ENCODE measurements at places on chromosomes 13 and 19. TPM values are rescaled to one million over a fixed set of nuclear protein-coding genes. Genes with fewer than 3 reads are reported as not detected.

DNA sequence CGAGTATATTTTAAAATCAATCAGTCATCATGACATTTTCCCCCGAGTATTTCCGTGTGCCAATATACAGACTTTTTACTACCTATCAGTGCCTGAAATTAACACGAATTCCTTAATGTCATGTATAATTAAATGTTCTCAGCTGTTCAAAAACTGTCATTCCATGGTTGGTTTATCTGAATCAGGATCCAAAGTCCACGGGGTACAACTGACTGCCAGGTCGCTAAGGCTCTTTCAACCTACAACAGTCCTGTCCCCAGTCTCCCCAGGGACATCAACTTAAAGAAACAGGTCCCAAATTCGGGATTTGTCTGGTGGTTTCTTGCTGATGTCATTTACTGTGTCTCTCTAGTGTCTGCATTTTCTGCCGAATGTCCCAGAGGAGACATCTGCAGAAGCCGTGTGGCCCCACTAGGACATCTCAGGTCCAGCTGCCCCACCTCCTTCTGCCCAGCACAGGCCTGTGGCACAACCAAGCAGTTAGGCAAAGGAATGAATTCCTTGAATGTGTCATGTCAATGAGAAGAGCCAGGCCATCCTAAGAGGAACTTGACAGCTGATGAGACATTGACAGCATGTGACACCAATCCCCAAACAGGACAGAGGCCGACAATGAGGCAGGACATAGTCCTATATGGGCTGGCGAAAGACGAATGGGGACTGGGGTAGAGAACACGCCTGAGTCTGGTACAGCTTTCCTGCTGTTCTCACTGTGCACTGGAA, 109.5 kb downstream of the STK24 start:
- no peak for DNase-seq

- no peak for DNase-seq
Measured at GRCh38 chr13:98866882-98867281, 111.0 kb downstream of the DOCK9 start.

GRCh38 chr19:8423817-8424223, 10.7 kb downstream of the MARCHF2 start:
- peak; percentile 91 for DNase-seq

GRCh38 chr19:15038294-15038693, 11.0 kb upstream of the CASP14 start:
- DNase-seq = no peak

DNA sequence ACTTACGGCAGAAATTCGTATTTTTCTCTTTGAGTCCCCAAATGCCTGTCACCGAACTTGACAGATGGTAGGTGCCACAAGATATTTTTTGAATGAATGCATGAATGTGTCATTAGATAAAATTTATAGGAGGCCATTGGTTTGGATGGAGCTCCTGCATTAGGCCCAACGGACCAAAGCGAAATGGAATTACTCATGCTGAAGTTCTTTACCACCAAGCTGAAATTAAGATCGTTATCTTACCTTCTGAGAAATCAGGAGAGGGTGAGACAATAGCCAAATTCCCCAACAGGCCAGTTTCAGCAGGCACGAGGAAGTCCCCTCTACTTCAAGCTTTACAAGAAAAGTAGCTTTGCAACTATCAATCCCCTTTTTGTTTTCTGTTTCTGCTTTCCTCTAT, 452.5 kb upstream of the ARGLU1 start:
- DNase-seq = no peak

DNA sequence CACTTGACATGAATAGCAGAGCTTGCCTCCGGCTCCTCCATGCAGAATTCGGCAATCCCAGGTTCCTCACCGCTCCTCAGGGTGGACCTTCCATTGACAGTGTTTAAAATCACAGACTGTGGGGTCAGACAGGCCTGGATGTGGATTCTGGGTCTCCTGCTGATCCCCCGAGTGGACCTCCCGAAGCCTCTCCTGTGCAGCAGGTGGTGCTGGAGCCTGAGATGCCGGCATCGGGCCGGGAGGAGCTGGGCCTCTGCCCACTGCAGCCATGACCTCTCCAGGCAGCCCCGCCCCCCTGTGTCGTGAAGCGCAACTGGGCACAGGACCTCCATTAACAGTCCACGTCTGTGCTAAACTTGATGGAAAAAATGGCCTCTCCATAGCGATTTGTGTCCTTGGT, 10.5 kb upstream of the CDC16 start:
- no peak for DNase-seq

GRCh38 chr19:28980236-28980868, 232.6 kb downstream of the UQCRFS1 start:
- DNase-seq = no peak

DNA sequence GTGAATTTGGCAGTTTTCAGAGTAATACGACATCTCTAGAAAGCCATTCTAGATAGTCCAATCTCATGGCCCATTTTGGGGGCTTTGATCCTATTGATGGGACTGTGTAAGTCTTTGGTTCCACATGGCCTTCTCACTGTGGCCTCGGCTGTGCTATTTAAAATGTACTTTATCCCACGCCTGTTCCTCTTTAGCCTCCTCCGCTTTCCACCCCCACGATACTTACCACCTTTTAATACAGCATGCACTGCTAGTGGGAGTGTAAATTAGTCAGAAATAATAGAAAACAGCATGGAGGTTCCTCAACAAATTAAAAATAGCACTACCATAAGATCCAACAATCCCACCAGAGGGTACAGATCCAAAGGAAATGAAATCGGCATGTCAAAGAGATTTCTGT, 28.3 kb upstream of the CEBPG start:
- no peak for DNase-seq

DNA sequence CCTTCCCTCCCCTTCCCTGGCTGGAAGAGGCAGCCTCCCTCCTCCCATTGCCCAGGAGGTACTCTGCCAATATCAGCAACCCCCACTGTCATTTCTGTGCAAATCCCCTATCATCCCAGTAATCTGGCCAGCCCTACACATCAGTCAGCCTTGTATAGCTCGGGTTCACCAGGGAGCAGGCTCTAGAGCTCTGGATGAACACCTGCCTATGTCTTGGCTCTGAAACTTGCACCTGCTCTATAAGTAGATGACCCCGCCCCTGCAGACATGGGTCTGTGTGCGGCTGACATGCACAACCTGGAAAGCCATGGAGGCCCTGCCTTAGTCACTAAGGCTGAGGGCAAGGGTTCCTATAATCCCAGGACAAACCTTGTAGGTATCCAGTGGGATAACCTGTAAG, 1042.9 kb downstream of the UQCRFS1 start:
- no peak for DNase-seq

- no peak for DNase-seq
Measured at GRCh38 chr13:23718996-23719395, 148.8 kb downstream of the TNFRSF19 start.

DNA sequence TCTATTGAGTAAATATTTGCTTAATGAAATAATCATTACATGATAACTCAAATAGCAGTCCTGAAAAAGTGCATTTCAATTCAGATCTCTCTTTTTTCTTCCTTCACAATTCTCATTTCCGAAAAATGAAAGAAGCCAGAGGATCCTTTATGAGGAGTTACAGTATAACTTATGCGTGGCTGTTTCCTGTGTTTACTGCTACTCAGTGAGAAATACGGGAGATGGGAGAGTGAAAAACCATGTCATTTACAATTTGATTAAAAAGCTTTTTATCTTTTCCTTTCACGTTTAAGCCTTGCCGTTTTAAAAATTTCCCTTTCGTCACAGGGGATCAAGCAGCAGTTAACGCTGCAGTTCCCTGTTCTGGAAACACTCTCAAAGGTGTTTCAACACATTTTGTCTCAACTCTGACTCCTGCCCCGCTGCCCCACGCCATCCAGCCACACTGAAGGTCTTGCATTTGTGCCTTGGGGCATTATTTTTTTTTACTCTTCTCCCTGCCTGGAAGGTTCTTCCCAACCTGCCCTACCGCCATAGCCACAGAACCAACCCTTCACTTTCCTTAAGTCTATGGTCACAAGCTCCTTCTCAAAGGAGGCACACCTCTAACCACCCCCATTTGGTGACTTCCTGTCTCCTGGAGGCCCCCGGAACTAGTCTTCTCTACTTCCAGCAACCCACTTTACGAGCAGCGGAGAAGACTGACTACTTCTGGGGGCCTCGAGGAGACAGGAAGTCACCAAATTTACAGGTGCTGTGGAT, 17.0 kb downstream of the KL start:
- DNase-seq = no peak

GRCh38 chr13:95267662-95268342, 33.4 kb downstream of the ABCC4 start:
- DNase-seq = no peak

- DNase-seq = no peak
Measured at GRCh38 chr19:7730286-7731217, 1.4 kb downstream of the CLEC4G start.

- peak; percentile 92 for DNase-seq
Measured at GRCh38 chr19:15672580-15673175, at the start of gene CYP4F12. Gene CYP4F12, plus strand, starts transcription at chr19:15673087. Its CDS starts 443 bp downstream, at chr19:15673530.

GRCh38 chr19:41359741-41360140, 4.2 kb downstream of the B9D2 start:
- no peak for DNase-seq

DNA sequence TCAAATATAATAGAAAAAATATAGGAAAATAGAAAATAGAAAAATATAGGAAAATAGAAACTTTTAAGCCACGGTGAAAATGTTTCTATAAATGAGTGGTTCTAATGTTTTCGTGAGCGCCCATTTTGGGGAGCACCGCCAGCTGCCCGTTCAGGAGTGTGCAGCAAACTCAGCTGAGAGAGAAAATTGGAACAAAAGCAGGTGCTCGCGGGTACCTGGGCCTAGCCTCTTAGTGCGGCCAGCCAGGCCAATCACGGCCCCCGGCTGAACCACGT, 204 bp upstream of the PDX1 start:
- DNase-seq = no peak

DNA sequence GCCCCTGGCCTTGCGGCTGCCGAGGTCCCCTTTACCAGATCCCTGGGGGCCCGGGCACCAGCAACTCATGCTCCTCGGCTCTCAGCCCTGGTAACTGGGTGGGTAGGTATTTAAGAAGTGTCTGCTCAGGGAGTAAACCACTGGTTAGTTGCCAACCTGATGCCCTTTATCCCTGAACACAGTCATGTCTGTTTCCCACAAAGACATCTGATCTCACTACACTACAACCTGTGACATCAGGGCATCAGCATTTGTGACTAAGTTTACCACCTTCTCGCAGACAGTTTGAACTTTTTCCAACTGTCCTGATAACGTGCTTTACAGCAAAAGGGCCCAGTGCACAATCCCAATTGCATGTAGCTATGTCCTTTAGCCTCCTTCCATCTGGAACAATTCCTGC, 22.0 kb downstream of the GGACT start:
- no peak for DNase-seq

DNA sequence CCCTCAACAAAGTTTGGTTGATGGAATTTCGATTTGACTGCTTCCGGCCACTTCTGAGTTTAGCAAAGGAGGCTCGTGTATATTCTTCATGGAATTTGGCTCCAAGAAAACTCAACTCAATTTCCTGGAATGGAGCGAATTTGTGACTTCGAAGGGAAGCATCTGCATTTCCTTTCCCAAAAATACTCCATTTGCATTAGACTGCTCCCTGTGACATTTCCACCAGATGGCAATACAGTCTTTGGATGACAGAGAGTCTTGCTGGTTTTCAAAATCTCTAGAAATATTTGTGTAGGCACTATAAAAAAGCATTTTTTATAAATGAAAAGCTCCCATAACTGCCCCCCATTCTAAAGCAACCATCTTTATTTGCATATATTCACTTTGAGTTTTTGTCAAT, 4.1 kb downstream of the C1QTNF9 start:
- DNase-seq = no peak

DNA sequence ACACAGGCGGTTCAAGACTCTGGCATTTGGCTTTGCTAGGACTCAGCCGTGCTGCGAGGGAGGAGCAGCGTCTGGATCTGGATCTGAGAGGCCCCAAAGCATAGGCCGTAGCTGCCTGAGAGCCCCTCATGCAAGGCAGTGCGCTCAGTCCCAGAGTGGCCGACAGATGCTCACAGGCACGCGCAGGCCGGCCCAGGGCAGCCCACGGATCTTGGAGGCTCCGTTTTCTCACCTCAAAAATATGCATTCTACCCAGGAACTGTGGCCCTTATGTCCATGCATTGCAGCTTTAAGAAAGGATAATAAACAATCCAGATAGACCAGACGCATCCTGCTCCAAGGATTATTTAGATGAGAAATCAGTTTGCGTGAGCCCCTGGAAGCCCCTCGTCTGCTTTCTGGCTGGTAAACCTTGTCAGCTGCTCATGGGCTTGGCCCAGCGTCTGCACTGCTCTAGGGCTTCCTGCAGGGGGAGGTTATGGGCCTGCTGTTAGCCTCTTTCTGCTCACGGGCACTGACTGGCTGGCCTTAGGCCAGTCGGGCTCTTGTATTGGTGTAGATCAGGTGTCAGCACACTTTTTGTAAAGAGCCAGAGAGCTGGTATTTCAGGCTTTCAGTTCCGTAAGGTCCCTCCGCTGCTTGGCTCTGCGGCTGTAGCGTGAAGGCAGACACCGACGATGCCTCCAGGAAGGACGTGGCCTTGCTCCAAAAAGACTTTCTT, 24.2 kb downstream of the TEX29 start:
- no peak for DNase-seq

LHB gene
- not detected for total RNA-seq

SAE1 gene
- total RNA-seq = 46.3 TPM

MBOAT7 gene
- total RNA-seq = 12.3 TPM

EDNRB gene
- total RNA-seq = 14.5 TPM

OR10H1 gene
- total RNA-seq = not detected

PROZ gene
- not detected for total RNA-seq

AMER2 gene
- not detected for total RNA-seq

RASGRP4 gene
- 0.55 TPM for total RNA-seq

CAMSAP3 gene
- total RNA-seq = 1.00 TPM

ZNF568 gene
- 6.9 TPM for total RNA-seq

All from heart right ventricle (tissue), 16 donors.